ENCODE measurements at places on chromosomes 16 and 17. TPM values are rescaled to one million over a fixed set of nuclear protein-coding genes. Genes with fewer than 3 reads are reported as not detected.

The COQ9 gene
- total RNA-seq, result 91.4 TPM

- ATAC-seq, result no peak
Observed at GRCh38 chr17:78893684-78894083, 9.3 kb downstream of the CEP295NL start.

DNA sequence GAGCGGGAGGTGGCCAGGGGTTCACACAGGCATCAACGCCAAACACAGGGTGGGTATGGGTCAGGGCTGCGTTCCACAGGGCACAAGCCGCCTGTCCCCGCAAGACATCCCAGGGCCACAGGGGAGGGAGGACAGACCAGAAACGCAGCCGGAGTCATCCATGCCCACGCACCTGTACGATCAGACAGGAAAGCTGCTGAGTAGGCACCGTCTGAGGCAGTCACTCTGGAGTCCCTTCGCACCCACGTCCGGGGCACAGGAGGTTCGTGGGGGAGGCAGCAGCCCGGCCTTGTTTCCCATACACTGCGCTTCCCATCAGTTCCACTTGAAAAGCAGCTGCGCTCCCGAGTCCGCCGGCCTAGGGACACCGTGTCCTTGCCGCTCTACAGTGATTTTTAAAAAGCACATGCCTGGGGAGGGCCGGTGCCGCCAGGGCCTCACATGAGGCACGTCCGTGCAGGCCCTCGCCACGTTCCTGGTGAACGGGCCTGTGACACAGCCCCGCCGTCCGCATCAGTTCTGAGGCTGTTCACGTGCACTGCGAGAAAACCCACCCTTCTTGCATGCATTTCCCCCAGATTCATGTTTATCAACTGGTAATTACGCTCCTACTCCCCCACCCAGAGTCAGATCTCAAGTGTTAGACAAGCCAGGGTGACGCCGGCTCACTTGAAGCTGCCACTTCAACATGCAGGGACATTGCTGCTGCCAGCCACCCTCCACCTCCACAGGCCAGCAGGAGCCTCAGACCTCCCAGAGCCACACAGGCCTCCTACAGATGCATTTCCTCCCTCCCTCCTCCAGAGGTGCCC lies 34.8 kb downstream of the WDR45B start:
- no peak for ATAC-seq

GRCh38 chr16:1917665-1918350 lies 407 bp downstream of the HS3ST6 start:
- ATAC-seq, result no peak

DNA sequence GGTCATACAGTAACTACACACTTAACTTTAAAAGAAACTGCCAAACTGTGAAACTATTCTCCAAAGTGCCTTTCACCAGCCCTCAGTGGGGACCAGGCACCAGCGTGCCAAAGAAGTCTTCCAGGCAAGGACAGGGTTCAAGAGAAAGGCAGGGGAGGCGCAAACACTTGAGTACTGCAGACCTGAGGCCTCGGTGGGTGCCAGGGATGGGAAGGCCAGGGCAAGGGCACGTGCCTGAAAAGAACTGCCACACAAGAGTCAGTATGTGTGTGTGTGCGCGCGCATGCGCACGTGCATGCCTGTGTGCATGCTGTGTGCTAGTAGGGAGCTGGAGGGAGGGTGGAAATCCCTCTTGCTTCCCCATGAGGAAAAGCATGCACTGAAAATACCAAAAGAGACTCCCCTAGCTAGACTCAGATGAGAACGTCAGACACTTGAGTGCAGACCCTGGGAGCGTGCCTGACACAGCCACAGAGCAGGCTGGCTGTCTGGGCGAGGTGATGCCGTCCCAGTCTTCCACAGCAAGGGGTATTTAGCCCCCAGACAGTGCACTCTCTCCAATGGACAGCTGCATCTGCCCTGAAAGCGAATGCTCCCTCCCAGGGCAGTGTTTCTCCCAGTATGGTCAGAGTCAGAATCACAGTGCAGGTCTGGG lies 40.1 kb upstream of the GSG1L start:
- no peak for ATAC-seq

The LRRC45 gene
- 16.3 TPM for total RNA-seq

- no peak for ATAC-seq
Observed at GRCh38 chr17:11628374-11628773, 30.1 kb downstream of the DNAH9 start.

- ATAC-seq, result peak; percentile 66
Observed at GRCh38 chr16:69397821-69398521, 12.2 kb upstream of the TERF2 start.

GRCh38 chr17:2050300-2051060 lies 4.4 kb upstream of the HIC1 start:
- ATAC-seq, result peak; percentile 44

- no peak for ATAC-seq
Observed at GRCh38 chr17:67829331-67829730, 4.0 kb downstream of the BPTF start.

DNA sequence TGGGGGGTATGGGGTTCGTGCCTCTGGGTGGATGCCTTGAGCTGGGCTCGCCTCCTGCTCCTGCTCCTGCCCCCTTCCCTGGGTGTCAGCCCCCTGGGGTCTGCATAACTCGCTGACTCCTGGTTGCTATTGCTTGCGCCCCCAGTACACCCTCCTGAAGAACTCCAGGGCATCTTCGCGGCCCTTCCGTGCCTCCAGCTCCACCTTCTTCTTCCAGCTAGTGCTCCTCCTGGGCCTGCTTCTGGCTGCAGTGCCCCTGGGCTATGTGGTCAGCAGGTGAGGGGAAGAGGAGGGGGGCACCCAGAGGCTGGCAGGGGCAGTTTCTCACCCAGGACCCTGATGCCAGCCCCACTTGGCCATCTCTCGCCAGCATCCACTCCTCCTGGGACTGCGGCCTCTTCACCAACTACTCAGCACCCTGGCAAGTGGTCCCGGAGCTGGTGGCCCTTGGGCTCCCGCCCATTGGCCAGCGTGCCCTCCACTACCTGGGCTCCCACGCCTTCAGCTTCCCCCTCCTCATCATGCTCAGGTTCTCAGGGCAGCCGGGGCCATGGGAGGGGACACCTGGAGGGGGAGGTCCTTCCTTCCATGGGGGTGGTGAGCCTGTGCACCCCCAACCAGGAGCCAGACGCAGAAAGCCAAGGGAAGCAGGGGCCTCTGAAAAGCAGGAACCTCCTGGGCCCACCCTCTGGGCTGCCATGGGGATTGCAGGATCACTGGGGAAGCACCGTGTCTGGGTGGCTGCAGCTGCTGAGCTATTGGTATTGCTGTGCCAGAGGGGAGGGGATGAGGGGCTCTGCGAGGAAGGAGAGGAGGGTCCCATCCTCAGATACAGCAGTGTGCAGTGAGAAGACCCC lies 7.8 kb upstream of the C17orf99 start:
- no peak for ATAC-seq

The OTOA gene
- 0.54 TPM for total RNA-seq

DNA sequence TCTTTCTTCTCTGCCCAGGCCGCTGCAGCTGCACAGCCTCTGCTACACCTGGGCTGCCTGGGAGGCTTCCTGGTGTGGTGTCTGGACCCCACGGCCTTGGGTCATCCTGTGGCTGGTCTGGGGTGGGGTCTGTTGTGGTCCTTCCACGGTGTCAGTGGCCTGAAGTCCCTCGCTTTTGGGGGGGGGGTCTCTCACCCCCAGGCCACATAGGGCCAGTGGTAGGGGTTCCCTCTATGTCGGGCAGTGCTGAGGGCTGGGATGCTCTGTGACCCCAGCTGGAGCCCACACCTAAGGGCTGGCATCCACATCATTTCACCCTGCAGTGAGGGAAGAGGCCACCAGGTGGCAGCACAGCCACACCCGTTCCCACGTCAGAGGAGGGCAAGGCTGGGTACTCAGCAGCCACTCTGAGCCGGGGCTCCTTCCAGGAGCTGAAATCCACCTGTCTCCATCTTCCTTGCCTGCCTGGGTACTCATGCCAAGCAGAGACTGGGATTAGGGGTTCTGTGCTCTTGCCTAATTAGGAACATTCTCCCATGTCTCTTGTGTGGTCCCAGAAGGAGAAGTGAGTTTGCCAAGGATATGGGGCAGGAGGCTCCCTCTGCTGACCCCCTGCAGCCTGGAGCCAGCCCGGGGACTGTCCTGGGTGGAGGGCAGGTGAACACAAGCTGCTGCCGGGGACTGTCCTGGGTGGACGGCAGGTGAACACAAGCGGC lies 13.0 kb downstream of the ENGASE start:
- ATAC-seq, result peak; percentile 67

- peak; percentile 48 for ATAC-seq
Observed at GRCh38 chr17:51000835-51001638, 119.6 kb downstream of the SPAG9 start.

The PER1 gene
- 67.1 TPM for total RNA-seq

The APOBR gene
- total RNA-seq, result 1.6 TPM

The KCNG4 gene
- total RNA-seq, result not detected
